ENCODE measurements at places on chromosomes 16 and 17. TPM values are rescaled to one million over a fixed set of nuclear protein-coding genes. Genes with fewer than 3 reads are reported as not detected.

GAA gene
- 37.5 TPM for total RNA-seq

TEKT3 gene
- total RNA-seq, result 2.9 TPM

KRT222 gene
- total RNA-seq, result 1.2 TPM

SLC5A2 gene
- total RNA-seq, result 1.2 TPM

SDK2 gene
- total RNA-seq, result 13.8 TPM

GHDC gene
- total RNA-seq, result 11.3 TPM

C16orf54 gene
- total RNA-seq, result 0.21 TPM

MYADML2 gene
- 1.1 TPM for total RNA-seq

TBC1D3 gene
- total RNA-seq, result not detected

ASB16 gene
- total RNA-seq, result 1.5 TPM

CSNK2A2 gene
- 63.7 TPM for total RNA-seq

Measured in motor neuron (in vitro differentiated cells).